ENCODE measurements at places on chromosomes 1 and 21. TPM values are rescaled to one million over a fixed set of nuclear protein-coding genes. Genes with fewer than 3 reads are reported as not detected.

NT5C1A gene
- not detected for total RNA-seq

CLDN8 gene
- total RNA-seq = not detected

CFAP141 gene
- not detected for total RNA-seq

ABCG1 gene
- 1.9 TPM for total RNA-seq

KCNA10 gene
- total RNA-seq = not detected

GTF2B gene
- 49.7 TPM for total RNA-seq

ADAMTS1 gene
- 172 TPM for total RNA-seq

CXADR gene
- total RNA-seq = 0.12 TPM

HSPA6 gene
- 1.1 TPM for total RNA-seq

TMEM51 gene
- 2.8 TPM for total RNA-seq

DSCAM gene
- not detected for total RNA-seq

C1QTNF12 gene
- total RNA-seq = 0.26 TPM

DNASE2B gene
- total RNA-seq = not detected

SPRR2G gene
- not detected for total RNA-seq

HAPLN2 gene
- not detected for total RNA-seq

TARS2 gene
- 15.4 TPM for total RNA-seq

HES2 gene
- 0.59 TPM for total RNA-seq

USP21 gene
- total RNA-seq = 3.5 TPM

LDLRAD1 gene
- total RNA-seq = not detected

MASP2 gene
- total RNA-seq = not detected

JAM2 gene
- 0.07 TPM for total RNA-seq

SLC45A3 gene
- total RNA-seq = 1.7 TPM

GNG5 gene
- total RNA-seq = 120 TPM

CHI3L1 gene
- 4.8 TPM for total RNA-seq

GJA9 gene
- total RNA-seq = not detected

PTGFR gene
- total RNA-seq = 11.1 TPM

ANKRD34A gene
- total RNA-seq = not detected

PIK3R3 gene
- total RNA-seq = 3.4 TPM

RSPH1 gene
- total RNA-seq = not detected

PRR9 gene
- total RNA-seq = 1.0 TPM

IVL gene
- total RNA-seq = not detected

KCNAB2 gene
- 0.47 TPM for total RNA-seq

ATP1A2 gene
- total RNA-seq = not detected

PPM1J gene
- total RNA-seq = 2.4 TPM

DRAM2 gene
- total RNA-seq = 56.9 TPM

OR2T5 gene
- not detected for total RNA-seq

BARHL2 gene
- total RNA-seq = not detected

TACSTD2 gene
- not detected for total RNA-seq

Measured in MG63 (cell line).